NCI-H774 (cell line): ENCODE measurements at places on chromosomes 6 and 20.

DNA sequence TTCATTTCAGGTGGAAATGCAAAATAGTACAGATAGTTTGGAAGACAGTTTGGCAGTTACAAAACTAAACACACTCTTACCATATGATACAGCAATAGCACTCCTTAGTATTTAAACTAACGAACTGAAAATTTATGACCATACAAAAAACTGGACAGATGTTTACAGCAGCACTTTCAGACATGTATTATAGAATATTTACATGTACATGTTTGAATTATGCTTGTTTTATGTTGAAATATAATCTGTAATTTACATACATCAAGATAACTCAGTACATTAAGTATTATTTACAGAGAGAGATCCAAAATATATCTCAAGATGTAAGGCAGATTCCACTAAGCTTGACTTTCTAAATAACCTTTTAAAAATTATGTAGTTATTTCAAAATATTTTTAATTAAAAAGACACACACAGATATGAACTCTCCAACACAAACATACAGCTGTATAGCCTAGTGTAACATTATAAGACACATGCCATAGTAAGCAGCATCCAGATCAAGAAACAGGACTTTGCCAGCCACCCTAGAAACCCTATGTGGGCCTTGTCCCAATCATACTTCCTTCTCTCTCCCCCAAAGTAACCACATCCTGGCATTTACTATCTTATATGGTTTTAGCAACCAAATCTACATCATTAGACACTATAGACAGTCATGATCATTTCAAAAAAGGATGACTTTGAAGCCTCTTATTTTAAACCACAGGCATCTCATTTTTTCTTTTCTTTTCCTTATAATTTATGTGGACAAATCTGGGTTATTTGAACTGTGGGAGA, 82.2 kb downstream of the MAN1A1 start:
- no peak for DNase-seq

DNA sequence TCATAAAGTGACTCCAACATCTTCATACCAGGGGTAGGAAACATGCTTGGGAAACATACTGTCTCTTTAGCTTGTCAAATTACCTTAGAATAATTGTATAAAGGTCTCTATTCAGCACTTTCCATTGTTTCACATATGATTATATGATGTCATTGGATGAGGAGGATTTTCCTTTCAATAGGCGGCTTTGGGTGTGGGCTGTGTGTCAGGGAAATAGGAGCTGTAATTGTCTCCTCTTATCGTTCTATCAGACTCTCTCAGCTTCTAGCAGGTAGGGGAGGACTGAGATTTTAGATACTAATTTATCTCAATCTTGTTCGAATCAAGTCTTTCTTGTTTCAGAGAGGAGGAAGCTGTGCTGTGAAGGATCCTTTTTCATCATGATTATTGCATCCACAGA, 179.4 kb upstream of the OLIG3 start:
- DNase-seq, result no peak

DNA sequence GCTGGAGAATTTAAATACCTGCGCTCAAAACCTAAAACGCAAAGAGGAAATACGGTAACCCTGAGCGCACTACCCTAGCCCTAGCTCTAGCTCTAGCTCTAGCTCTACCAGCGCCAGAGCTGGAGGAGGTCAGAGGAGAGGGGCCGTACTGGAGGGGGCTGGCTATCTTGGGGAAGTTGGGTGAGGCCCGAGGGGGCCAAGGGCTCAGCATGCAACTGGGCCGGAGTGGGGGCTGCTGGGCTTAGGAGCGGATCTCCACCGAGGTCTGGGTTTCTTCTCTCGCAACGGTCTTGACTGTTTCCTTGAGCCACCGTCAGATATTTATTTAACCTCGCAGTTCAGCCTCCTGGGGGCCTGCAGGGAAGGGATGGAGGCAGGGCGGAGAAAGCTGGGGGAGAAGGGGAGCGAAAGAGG, 91.0 kb downstream of the NCR2 start:
- DNase-seq, result no peak

GRCh38 chr6:25630508-25631278, 21.3 kb upstream of the SCGN start:
- no peak for DNase-seq

GRCh38 chr20:1817577-1818211, 77.5 kb upstream of the SIRPA start:
- DNase-seq, result no peak

DNA sequence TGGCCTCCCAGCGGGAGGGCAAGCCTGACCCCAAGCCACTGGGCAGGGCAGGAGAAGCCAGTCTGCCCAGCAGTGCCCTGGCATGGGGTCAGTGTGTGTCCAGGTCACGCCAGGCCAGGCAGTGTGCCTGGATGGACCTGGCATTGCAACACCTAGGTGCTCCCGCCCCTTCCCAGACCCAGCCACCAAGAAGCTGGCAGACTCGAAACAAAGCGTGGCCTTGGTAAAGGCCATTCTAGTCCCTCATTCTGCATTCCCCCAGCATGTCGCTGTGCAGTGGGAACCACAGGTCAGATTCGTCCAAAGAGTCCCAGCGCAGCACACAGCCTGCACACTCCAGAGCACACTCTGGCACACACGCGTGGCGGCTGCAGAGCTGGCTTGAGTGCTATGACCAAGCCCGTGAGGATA, 19.3 kb upstream of the APMAP start:
- no peak for DNase-seq
